Fibroblast of villous mesenchyme (primary cell): ENCODE measurements at places on chromosomes 12 and 14. TPM values are rescaled to one million over a fixed set of nuclear protein-coding genes. Genes with fewer than 3 reads are reported as not detected.

DNA sequence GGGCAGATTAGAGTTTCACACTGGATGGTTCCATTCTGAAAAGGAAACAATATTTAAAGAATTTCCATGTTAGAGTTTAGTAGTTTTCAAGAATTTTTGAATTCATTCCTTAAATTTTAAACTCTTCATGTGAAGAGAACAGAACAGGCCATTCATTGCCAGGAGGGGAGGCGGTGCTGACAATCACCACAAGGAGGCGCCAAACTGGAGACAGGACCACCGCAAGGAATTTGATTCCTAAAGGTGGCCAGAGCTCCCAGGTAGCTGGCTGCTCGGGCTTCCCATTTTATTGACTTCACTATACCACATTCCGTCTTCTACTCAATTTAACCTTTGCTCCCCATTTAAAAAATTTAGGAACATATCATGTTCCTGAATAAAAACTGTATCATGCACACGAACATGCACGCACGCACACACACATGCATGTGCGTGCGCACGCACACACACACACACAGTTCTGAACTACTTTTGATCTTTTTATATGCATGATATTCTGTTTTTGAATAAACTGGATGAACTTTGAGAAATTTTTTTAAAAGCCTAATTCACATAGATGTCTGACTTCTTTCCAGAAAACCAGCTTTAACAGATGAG, 101.2 kb downstream of the NELL2 start:
- no peak for DNase-seq

GRCh38 chr12:124814741-124815613, 48.7 kb downstream of the SCARB1 start:
- peak; percentile 83 for DNase-seq

GRCh38 chr14:78709795-78710557, 539.8 kb downstream of the NRXN3 start:
- DNase-seq = no peak

GRCh38 chr14:104091927-104092771, 6.6 kb downstream of the ASPG start:
- DNase-seq = no peak

The MYH6 gene
- not detected in 2 replicates for total RNA-seq

GRCh38 chr12:63844391-63845341, at the start of gene SRGAP1:
TSS of gene SRGAP1 (plus strand) at chr12:63844700. CDS start at chr12:63844817, 117 bp downstream.
- DNase-seq = peak; percentile 79

DNA sequence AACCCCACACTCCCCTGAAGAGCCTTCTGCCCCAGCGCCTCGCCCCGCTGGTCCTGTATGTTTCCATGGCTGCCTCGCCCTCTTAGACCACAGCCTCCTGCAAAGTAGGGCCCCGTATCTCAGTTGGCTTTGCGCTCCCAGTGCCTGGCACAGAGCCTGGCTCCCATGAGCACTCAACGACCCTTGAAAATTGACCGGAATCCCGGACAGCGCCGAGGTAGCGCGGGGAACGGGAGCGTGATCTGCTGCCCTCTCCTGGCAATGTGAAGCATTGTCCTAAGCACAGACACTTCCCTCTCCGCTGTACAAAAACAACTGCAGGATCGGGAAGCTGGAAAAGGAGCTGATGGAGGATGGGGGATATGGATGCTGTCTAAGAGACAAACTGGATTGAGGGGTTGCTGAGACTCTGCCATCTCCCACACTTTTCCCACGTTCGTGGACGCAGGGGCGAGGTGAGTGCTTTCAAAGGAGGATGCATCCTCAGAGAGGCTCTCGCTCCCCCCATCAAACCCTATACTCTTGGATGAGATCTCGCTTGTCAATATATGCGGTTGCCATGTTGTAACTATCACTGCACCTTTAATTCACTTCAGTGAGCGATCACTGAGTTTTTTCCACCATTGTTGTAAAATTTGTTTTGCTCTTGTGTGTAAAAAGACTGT, 10.7 kb upstream of the FKBP4 start:
- DNase-seq = peak; percentile 52

The GDF3 gene
- total RNA-seq = not detected in 2 replicates

The ANO2 gene
- total RNA-seq = 0.43 TPM in 1 of 2 replicates, not detected in the other

The TAS2R42 gene
- total RNA-seq = not detected in 2 replicates

The PIANP gene
- total RNA-seq = not detected in 2 replicates

GRCh38 chr14:36221112-36221511, 44.6 kb upstream of the PTCSC3 start:
- DNase-seq = no peak

The PPP1R1A gene
- not detected in 2 replicates for total RNA-seq
